Lower lobe of right lung (tissue), 2 donors: ENCODE measurements at places on chromosomes 2 and 18. TPM values are rescaled to one million over a fixed set of nuclear protein-coding genes. Genes with fewer than 3 reads are reported as not detected.

Gene IHH
- 0.71 TPM for total RNA-seq

Gene TCF23
- 1.2 TPM for total RNA-seq

Gene FASTKD1
- 38.3 TPM for total RNA-seq

Gene MLPH
- 394 TPM for total RNA-seq

Gene IL18RAP
- 6.8 TPM for total RNA-seq

Gene RTN4
- 317 TPM for total RNA-seq

Gene RANBP2
- total RNA-seq, result 72.5 TPM

Gene HNRNPLL
- total RNA-seq, result 38.8 TPM

Gene HK2
- 86.7 TPM for total RNA-seq

Gene ATP6V1B1
- 2.2 TPM for total RNA-seq

Gene ARID5A
- total RNA-seq, result 27.7 TPM

Gene CASP10
- 26.7 TPM for total RNA-seq

DNA sequence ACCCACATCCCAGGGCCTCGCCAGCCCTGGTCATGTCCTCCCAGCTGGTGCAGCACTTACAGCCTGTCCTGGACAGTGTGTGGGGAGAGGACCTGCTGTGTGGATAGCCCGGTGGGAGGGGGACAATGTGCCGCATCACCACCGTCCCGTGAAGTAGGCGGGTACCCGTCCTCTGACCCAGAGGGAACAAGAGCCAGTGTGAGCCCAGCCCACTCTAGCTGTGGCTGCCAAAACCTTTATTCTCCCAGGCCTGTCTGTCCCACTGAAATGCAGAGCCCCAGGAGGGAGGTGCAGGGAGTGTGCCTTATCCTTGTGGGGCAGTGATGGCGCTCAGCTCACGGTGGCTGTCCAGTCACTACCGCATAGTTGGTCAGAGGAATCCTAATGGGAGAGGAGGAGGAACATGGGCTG lies 1.7 kb downstream of the TRAF3IP1 start:
- no peak for DNase-seq

DNA sequence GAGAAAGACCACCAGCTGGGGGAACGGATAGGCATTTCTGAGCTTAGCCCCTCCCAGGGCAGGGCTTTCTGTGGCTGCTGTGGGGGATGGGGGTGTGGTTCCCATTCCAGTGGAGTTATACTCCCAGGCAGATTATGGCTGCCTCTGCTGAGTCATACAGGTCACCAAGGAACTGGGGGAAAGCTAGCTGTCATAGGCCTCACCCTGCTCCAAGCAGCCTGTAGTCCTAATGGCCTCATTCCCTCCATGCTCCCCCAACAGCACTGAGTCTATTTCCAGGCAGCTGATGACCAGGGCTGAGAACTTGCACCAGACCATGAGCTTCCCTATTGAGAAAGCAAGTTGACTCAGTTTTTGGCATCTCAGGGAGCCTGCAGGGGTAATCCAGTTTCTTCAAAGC lies 87.1 kb downstream of the GPR39 start:
- DNase-seq, result no peak

- DNase-seq, result no peak
Observed at GRCh38 chr18:66077066-66077465, 326.3 kb downstream of the CDH7 start.

- DNase-seq, result no peak
Observed at GRCh38 chr2:173079141-173079540, 3.5 kb downstream of the MAP3K20 start.

GRCh38 chr2:29389686-29390085 lies 274.5 kb downstream of the CLIP4 start:
- no peak for DNase-seq

GRCh38 chr2:69939722-69940121 lies 21.7 kb downstream of the ASPRV1 start:
- no peak for DNase-seq

- no peak for DNase-seq
Observed at GRCh38 chr2:176463546-176463945, 194.3 kb downstream of the MTX2 start.

- peak; percentile 57 for DNase-seq
Observed at GRCh38 chr18:48866028-48866733, 84.6 kb downstream of the SMAD7 start.

- DNase-seq, result no peak
Observed at GRCh38 chr2:20214566-20215182, 10.3 kb downstream of the SDC1 start.

DNA sequence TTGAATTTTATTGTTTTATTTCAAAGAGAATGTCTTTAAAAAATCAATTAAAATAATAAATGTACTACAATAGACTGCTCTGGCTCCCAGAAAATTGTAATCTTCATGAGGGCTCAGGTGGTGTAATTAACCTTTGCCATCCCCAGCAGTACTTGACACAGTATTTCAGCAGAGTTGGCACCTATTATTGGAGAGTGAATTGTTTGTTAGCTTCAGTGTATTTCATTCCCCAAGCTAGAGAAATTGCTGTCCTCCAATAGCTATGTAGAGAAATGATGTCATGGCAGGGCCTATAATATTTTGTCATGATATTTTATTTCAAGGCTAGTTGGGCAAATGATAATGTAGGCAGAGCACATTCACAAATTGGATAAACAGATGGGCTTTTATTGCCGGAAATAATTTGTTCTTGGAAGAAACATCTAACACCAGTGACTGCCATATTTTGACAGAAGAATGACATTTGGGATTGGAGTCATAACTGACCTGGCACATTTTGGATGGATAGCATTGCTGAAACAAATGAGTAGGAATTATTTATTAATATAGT lies 712.0 kb upstream of the NXPH2 start:
- DNase-seq, result no peak

DNA sequence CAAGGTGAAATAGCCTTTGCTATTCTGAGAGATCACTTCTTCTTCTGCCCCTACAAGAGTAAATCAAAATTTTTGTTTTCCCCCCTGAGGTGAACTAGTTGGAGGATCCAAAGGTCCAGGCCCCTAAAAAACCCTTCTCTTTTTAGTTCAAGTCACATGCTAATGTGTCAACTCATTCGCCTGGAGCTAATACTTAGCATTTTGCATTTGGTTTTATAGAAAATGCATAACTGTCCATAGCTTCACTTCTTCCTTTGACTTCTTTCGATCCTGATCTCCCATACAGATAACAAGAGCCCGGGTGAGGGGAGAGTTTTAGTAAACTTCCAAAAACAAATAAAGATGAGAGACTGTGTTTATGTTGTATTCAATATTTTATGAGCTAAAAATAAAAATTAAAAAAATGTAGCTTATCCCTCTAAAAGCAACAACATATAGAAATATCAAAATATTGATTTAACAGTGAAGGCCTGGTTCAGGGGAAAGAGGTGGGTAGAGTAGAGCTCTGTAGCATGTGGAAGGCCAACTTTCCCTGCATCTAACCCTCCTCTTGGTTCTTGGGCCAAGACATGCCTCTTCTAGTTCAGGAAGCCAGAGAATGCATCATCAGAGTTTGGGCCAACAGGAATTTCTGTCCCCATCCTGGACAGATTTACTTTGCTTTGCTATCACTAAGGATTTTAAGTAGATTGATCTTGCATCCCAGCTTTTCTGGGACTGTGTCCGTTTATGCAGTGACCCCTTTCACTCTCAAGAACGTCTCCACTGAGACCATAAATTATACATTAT lies 333.8 kb downstream of the ALK start:
- DNase-seq, result no peak

- DNase-seq, result no peak
Observed at GRCh38 chr18:10470429-10470828, 16.0 kb downstream of the APCDD1 start.

GRCh38 chr2:3637692-3638455 lies 20.1 kb upstream of the ALLC start:
- DNase-seq, result no peak

DNA sequence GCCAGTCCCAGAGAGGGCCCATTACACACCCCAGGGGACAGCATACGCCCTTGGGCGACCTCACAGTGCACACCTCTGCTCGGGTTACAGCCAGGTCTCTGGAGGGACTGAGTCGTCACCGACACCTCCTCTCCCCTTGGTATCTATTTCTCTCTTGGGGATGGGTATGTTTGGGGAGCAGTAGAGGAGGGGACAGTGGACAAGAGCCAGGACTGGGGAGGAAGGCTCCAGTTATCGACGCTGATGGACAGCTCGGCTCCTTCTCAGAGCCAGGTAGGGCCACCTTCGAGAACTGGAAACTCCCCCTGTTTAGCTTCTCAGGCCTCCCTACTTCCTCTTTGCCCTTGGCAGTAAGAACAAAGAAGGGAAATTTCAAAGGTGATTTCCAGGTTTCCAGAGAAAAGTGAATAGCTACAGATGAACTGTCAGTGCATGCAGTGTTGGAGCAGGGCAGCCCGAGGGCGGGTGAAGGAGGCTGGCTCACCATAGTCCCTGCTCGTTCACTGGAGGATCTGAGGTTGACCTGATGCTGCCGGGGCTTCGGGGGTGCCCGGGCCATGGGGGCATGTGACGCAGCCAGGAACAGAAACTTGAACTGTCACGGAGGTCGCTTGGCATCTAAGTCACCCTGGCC lies 4.4 kb upstream of the SEMA4C start:
- no peak for DNase-seq

GRCh38 chr2:222436040-222436413 lies 11.7 kb downstream of the SGPP2 start:
- DNase-seq, result no peak

DNA sequence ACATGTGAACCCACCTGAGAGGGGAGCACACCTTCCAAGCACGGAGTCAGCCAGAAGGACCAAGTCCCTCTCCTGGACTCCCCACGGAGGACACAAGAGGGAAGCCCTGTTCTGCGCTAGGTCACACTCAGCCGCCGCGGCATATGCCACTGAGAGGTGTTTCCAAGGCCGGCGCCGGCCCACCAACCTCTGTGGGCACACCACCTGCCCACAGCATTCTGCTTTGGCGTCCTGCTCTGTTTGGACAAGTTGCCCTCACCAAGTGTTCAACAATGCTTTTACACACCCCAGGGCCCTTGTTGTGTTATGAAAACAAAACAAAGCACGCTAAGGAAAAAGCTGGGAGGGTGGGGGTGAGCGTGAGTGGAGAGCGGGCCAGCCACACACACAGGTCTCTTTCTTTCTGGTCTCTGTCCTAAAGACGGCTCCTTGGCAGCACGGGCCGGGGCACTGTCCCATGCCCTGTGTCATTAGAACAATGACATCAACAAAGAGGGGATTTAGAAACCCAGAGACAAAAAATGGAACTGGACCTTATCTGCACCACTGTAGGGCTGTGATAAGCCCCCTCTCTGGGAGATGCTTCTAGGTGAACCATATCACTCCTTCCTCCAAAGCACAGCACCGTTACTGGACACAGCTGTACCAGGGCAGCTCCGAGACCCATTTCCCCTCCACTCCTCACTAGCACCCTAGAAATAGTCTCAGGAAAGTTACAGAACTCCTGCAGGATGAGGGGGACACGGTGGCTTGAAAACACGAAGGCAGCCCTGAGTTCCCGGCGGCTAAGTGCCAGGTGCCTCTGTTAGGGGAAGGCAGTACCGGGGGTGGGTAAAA lies 17.0 kb downstream of the SMAD7 start:
- DNase-seq, result peak; percentile 73

GRCh38 chr18:35624146-35624545 lies 42.6 kb downstream of the GALNT1 start:
- no peak for DNase-seq
